ENCODE measurements at places on chromosomes 16 and 17. TPM values are rescaled to one million over a fixed set of nuclear protein-coding genes. Genes with fewer than 3 reads are reported as not detected.

MEIOC gene
- total RNA-seq, result 0.13 TPM

RNU2-1 gene
- not detected for total RNA-seq

MT1X gene
- total RNA-seq, result 239 TPM

SLC52A1 gene
- total RNA-seq, result not detected

MMP2 gene
- total RNA-seq, result 403 TPM

KRT31 gene
- total RNA-seq, result not detected

RAB11FIP3 gene
- total RNA-seq, result 18.5 TPM
